Activated CD4-positive, alpha-beta T cell treated with anti-CD3 and anti-CD28 coated beads, Interleukin-2, amount 50 U/mL, for 24 hours (primary cell): ENCODE measurements at places on chromosomes 11 and 22.

DNA sequence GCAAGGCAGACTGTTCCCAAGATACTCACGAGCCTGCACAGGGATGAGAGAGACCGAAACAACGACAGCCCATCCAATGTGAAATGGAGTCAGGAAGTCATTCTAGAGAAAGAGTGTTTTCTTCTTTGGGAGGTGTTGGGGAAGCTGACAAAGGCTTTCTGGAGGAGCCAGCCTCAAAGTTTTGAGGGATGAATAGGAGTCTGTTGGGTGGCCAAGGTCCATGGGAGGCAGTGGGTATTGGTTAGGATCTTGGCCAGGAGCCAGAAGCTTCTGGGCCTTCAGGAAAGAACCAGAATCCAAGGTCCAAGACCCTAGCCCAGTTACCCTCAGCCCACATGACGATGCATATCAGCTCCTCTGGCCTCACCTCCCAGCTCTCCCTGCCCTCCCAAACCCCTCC is 59.9 kb upstream of the SHISAL1 start:
- no peak for DNase-seq

DNA sequence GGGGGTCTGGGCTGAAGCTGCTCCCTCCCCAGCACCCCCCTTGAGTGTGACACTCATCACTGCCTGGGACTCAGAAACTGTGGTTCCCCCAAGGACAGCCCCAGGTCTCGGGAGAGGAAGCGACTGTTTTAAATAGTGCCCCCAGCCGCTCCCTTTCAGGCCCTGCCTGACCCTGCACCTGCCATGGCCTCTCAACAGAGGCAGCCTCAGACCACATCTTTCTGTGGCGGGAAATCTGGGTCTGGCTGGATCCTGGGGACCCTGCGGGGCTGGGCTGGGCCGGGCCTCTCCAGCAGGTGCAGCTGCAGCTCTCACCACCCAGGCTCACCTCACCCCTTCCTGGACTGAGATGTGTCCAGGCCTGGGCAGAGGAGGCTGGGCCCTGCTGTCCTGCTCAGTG is 3.7 kb upstream of the IGLL1 start:
- no peak for DNase-seq

DNA sequence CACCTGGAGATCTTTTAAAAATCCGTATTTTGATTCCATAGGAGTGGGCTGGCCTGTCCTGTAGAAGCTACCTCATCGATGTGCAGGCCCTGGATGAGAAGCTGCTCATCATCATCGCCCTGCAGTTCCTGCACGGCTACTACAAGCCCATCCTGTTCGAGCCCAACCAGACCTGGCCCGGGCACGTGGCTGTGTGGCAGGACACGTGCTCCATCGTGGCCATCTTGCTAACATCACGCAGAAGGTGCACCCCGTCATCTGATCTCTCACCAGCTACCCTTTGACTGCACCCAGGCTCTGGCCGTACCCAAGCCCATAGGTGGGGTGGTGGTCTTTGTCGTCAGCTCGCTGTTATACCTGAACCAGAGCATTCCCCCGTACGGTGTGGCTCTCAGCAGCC is 14.2 kb upstream of the SLC5A4 start:
- DNase-seq: no peak

DNA sequence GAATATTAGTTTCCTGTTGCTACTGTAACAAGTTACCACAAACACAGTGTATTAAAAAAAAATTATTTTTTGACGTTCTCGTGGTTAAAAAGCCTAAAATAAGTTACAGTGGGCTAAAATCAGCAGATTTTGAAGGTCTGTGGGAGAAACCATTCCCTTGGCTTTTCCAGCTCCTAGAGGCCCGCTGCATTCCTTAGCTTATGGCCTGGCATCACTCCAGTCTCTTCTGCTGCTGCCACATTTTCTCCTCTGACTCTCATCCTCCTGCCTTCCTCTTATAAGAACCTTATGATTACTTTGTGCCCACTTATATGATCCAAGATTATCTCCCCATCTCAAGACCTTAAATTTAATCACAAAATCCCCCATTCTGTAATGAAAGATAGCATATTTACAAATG is 392.7 kb downstream of the GUCY1A2 start:
- no peak for DNase-seq

GRCh38 chr11:127996825-127997224 is 590.5 kb downstream of the ETS1 start:
- no peak for DNase-seq

DNA sequence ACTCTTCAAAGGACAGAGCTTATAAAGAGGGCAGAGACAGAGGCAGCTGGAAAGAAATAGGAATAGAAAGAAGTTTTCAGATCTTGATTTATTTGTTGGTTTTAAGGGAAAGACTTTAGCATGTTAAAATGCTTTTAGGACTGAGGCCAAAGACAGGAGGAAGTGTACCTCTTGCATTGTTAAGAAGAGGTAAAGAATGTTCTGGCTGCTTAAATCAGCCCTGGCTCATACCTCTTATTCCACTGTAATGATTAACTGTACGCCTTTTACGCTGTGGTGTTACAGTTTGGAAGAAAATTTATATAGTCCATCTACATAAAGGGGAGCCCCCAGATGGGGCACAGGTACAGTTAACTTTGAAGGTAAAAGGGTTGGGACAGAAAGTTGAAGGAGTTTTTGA is 10.1 kb upstream of the MPZL2 start:
- DNase-seq: no peak

- DNase-seq: no peak
Measured at GRCh38 chr22:47163481-47163855, 401.0 kb downstream of the TBC1D22A start.

DNA sequence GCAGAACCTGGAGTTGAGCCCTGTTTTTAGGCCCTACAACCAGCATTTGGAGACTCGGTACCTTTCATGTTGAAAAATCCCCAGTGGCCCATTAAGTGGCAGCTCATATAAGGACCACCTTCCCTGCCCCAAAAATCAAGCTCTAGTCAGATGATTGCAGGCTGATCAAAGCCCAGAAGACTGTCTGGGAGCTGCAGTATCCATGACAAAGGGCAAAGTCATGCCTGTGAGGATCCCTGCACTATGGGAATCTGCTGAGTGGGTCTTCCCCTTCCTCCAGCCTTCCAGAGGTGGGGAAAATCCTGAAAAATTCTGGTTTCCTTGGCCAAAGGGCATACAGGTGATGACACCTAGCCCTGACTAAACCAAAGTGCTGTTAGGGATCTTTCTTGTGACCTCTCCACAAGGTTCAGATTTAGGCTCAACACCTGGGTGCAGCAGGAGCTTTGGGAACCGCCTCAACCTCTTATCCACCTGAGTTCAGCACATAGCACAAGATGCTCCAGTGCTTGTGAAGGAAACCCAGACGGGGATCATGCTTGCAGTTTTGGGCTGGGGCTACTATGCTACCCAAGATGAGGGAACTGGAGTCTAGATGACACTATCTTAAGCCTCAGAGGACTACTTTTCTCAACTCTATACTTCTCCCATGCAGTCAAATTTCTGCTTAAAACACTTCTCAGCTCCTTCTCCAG is 1.2 kb upstream of the TRIM3 start:
- DNase-seq: no peak

DNA sequence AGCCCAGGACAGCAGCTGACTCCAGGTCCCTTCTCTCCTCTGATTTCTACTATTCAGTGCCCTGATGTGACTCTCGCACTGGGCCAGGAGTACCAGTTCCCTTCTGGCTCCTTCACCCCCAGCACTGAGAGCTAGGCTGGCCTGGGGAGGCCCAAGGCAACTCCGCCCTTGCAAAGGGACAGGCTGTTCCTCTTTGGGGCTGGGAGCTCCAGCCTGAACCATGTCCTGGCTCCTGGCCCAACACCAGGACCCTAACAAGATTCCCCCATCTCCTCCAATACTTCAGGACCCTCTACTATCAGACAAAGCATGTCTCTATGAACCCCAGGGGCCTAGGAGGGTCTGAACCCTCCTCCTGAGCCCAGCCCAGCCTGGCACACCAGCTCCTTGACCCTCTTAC is 12.5 kb downstream of the CREB3L1 start:
- DNase-seq: no peak

- DNase-seq: no peak
Measured at GRCh38 chr11:46114961-46115360, 6.3 kb downstream of the PHF21A start.

- no peak for DNase-seq
Measured at GRCh38 chr11:61699737-61700160, 19.6 kb downstream of the DAGLA start.

- DNase-seq: no peak
Measured at GRCh38 chr11:120331301-120331996, 4.8 kb upstream of the ARHGEF12 start.

DNA sequence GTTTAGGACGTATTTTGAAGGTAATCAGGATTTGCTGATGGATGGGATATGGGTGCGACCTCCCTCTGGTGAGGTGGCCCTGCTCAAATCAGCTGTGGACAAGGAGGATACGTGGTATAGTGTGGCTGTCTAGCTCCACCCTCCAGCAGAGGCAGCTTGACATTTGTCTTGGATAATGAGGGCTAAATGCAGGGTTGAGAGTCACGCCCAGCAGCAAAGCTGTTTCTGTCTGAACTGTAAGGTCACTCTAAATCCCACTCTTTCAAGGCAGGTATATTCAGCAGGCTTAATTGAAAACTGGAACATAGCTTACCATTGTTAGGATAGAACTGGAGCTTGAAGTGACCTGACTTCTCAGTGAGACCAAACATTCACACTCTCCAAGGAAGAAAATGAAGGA is 98.7 kb downstream of the SWAP70 start:
- DNase-seq: no peak

- no peak for DNase-seq
Measured at GRCh38 chr22:46149512-46150033, 753 bp upstream of the PPARA start.

GRCh38 chr11:126891556-126892217 is 108.9 kb downstream of the KIRREL3 start:
- no peak for DNase-seq

- no peak for DNase-seq
Measured at GRCh38 chr11:87180742-87181141, 143.0 kb downstream of the TMEM135 start.

DNA sequence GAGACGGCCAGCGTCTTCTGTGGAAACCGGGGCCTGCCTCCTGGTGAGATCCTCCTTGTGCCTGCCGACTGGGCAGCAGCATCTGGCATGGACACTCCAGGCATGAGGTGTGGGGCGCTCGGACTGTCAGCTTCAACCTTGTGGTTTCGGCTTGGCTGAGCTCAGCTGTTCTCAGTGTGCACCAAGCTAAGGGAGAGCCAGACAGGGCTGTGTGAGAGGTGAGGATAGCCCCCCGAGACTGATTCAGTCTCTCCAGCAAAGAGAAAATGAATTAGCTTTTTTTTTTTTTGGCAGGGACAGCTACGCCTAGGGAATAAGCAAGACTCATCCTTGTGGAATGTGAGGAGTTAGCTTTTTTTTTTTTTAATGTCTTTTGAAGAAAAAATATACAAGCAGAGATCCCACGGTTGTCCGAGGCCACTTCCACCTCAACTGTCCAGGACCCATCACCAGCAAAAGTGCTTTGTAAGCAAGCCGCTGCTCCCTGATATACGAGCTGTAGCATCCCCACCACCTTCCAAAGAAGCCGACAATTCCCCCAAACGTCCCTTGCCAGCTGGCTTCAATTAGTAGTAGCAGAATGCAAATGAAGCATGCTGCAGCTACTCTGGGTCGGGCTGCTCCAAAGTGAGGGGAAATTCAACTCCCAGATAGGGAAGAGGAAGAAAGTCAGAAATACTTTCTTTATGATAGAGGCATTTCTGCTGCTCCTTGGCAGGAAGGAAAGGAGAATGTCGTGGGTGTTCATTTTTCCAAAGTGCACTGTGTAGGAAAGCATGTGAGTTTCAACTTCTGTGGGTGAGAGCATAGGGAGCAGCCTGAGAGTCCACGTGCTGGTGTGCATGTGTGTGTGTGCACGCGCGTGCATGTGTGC is 9.7 kb upstream of the THY1 start:
- DNase-seq: no peak

DNA sequence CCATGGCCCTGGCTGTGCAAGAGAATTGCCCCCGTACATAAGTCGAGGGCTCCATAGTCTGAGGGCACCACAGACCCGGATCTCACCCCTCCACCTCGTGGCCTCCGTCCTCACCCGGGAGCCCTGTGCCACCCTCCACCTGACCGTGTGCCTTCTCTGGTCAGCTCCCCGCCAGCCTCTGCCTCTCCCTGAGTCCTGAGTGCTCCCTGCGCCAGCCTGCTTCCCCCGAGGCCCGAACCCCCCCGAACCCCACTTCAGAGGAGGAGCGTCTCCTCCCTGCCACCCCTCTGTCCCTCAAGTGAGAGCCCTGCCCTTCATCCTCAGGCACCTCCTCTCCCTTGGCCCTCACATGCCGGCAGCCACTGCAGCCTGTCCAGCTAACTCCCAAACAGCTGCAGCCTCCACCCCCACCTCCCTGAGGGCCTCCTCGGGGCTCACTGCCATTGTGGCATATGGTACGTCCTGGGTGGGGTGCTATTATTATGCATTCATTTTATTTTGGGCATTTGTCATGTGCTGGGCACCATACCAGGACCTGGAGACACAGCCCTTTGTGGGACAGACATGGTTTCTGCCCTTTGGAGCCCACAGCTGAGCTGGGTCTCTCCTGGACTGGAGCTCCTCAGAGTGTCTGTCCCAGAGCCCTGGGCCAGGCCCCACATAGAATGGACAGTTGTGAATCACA is 67.2 kb downstream of the MYO7A start:
- no peak for DNase-seq

DNA sequence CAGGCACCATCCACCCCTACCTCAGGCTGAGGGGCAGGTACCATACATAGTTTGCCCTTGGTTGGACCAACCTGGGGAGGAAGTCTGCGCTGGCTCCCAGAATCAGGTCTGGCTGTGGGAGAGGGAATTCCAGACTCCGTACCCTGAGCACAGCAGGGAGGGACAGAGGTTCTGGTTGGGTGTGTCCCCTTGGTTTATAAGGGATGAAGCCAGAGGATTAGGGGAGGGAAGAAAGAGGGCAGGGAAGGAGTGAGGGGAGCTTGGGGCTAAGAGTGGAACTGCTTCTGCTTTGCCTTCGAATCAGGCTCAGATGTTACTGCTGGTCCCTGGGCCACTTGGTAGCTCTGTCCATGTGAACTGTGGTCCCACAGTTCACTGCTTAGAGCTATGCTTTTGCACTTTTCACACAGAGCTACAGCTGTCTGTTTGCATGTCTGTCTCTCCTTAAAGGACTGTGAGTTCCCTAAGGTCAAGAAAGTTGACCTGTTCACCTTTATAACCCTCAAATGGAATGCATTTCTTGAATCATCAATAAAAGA is 9.2 kb downstream of the MMP20 start:
- DNase-seq: no peak

GRCh38 chr11:77046060-77046501 is 11.9 kb downstream of the B3GNT6 start:
- DNase-seq: peak; percentile 38
